AG09319 (cell line): ENCODE measurements at places on chromosomes 1 and 21.

DNA sequence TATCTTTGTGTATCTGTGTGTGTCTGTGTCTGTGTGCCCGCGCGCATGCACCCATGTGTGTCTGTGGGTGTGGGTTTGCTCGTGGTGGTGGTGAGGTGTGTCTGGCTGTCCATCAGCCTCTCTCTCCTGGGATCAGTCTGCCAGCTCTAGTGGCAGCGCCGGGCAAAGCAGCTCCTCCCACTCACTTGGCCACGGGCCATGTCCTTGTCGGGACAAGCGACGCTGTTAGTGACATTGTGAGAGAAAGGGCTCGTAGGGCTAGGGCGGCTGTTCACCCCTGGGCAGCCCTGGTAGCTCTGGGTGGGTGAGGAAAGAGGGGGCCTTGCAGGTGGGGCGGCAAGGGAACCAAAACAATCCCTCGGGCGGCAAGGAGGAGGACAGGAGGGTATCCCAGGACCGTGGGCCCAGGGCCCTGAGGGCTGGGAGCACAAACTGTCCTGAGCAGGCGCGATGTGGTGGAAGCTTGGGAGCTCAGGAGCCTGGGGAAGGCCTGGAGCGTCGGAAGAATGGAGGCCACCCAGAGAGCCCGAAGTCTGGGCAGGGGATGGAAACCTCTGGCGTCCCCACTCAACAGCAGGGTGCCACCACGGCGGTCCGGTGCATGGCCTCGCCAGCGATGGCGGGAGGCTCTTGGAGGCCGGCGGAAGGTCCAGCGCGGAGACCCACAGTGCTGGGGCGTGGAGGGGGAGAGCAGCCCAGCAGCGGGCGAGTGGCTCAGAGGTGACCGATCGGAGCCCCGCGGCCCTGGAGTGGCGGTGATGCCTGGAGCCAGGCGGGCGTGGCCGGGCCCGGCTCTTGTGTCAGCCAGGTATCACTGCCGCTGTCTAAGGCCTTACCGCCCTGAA is 140.5 kb downstream of the LIPI start:
- DNase-seq: no peak

- no peak for DNase-seq
Observed at GRCh38 chr1:193677874-193678273, 491.5 kb upstream of the B3GALT2 start.

GRCh38 chr1:205210756-205211168 is 740 bp downstream of the DSTYK start:
- DNase-seq: no peak

- no peak for DNase-seq
Observed at GRCh38 chr1:7303554-7304317, 467.4 kb upstream of the VAMP3 start.

GRCh38 chr1:58689167-58689566 is 10.7 kb downstream of the MYSM1 start:
- DNase-seq: no peak

DNA sequence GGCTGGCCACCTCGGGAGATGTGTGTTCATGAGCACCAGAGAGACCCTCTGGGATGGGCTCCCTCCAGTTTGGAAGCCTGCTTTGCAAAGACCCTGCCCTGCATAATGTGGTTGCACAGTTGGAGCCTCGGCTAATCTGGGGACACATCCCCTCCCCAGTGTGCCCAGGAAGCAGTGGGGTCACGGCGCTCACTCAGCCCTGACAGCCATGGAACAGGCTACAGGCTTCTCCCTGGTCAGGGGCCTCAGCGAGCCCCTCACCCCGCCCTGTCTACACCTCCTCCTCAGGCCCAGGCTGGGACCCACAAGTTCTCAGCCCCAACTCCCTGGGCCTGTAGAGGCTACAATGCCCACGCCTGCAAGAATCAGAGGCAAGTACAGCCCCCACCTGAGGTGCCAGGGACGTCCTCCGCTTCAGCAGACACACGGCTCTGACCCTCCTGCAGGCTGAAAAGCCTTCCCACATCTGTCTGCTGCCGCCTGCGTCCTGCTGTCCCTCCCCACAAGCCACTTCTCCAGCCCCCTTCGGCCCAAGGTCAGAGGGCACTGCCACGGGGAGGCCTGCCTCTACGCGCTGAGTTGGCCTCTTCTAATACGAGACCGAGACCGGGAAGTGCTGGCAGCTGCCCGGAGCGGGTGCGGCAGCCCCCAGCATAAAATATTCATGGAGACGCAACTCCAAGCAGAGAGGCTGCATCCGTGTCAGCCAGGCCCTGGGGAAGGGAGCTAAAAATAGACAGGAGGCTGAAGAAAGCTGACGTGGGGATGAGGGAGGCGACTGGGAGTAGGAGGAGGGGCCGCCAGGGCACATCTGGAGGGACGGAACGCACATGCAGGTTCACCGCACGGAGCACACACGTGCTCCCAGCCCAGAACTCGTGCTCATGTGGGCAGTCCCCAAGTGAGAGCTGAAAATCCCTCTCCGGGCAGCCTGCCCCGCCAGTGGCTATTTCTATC is 15.2 kb upstream of the GPR153 start:
- DNase-seq: peak; percentile 50

GRCh38 chr1:54002544-54003248 is 15.3 kb downstream of the LDLRAD1 start:
- no peak for DNase-seq

- DNase-seq: no peak
Observed at GRCh38 chr1:40844079-40844478, 18.1 kb downstream of the CITED4 start.

DNA sequence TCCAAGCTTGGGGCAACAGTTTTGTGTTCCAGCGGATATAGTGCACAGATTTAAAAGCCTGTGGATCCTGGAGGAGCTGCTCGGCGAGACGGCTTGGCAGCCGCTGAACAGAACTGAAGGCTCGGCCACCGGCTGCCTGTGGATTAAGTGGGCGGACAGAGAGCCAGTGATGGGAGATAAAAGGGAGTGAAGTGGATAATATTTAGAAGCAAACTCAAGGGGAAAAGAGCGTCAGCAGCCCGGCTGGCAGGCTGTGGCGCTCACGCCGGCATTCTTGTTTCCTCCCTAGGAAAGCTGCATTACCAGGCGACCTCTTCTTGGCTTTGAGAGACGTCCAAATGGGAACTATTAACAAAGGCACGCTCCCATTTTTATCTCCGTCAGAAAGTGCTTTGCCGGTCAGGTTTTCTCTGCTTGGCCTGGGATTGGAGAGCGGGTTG is 10.4 kb downstream of the TRABD2B start:
- no peak for DNase-seq

DNA sequence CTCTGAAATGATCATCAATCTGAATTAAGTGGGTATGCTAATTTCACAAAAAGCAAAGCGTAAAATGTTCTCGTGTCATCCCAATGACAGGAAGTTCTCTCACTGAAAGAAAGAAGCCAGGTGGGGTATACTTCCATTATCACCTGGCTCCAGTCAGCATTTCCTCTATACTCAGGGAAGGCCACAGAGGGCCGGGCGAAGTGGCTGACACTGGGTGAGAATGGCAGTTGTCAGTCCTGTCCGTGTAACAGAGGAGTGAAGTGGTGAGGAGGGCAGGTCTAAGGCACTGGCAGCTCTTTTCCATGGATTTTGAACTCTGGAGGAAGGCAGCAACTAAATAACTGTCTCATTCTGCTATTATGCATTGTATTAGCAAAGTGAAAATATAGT is 60.4 kb downstream of the CAPN2 start:
- DNase-seq: no peak

DNA sequence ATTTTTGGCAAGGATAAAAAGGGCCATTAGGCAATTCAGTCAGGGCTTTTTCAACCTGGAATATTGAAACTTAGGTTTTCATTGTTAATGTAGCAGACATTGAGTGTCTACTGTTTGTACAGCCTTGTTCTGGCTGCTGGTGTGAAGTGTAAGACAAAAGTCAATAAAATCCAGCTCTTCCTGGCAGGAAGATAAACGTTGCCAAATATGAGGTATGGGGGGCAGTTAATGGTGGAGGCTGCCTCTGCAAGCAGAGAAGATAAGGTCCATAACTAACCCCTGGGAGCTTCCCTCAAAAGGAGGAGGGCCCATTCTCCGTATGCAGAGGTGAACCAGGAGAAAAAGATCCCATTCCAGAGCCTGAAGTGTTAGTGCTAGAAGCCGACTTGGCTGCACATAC is 19.5 kb upstream of the SHE start:
- DNase-seq: no peak

- DNase-seq: no peak
Observed at GRCh38 chr1:214678386-214678785, 75.4 kb downstream of the CENPF start.

DNA sequence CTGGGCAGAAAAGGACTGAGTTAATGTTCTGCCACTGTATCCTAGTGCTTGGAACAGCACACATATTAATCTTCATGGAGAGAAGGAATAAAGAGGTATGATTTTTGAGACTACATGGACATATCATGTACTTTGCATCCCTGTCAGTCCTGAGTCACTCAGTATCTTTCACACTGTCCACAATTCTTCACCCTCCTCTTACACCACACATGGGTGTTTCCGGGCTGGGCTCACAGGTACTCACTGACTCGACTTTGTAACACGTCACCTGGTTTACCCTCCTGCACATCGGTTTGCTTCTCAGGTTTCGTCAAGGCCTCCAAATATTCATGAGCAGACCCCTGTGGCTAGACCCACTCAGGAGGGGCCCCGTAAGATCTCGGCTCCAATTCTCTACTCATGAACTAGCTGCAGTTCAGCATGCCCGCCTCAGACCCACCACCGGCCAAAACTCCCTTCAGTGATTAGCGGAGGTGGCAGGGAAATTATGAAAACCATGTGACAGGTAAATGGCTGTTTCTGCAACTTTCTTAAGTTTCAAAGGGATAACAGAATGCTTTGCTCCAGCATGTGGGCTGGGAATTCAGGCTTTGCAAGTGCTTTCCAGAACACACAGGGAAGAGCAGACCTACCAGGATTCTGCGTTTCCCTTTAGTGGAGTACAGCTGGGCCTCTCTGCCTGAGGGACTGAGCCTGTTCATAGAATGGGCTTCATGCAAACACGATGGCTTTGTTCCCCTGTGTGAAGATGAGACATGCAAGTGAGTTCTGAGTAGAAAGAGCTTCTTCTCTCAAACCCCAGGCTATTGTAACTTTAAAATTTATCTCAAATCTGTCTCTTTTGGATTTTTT is 31.3 kb upstream of the TRABD2B start:
- no peak for DNase-seq

- DNase-seq: no peak
Observed at GRCh38 chr21:29475329-29475728, 176.6 kb downstream of the BACH1 start.

GRCh38 chr1:109404838-109405237 is 7.1 kb upstream of the SORT1 start:
- DNase-seq: no peak

DNA sequence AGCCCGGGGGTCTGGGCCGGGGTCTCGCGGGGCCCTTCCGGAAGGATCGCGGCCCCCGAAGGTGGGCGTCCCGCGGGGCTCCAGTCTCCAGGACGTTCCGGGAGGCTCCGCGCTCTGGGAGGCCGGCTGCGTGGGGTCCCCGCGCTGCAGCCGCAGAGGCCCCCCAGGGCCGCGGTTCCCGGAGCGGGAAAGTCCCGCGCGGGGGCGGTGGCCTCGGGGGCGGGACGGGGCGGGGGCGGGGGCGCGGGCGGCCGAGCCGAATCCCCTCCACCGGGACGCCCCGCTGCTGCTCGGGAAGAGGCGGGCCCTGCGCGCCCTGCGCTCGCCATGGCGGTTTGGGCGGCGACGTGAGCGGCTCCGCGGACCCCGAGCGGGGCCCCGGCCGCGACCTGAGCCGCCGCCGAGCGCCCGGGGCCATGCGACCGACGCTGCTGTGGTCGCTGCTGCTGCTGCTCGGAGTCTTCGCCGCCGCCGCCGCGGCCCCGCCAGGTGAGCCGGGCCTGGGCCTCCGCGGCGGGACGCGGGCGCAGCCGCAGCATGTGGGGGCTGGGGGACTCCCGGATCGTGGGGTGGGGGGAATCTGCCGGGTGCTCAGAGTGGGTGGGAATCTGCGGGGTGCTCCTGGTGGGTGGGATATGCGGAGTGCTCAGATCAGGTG is at the start of gene IFNGR2:
Gene IFNGR2, plus strand, starts transcription at position 286 of the 658 bp plus-strand sequence. Its CDS starts 131 bp downstream, at position 417.
- no peak for DNase-seq

DNA sequence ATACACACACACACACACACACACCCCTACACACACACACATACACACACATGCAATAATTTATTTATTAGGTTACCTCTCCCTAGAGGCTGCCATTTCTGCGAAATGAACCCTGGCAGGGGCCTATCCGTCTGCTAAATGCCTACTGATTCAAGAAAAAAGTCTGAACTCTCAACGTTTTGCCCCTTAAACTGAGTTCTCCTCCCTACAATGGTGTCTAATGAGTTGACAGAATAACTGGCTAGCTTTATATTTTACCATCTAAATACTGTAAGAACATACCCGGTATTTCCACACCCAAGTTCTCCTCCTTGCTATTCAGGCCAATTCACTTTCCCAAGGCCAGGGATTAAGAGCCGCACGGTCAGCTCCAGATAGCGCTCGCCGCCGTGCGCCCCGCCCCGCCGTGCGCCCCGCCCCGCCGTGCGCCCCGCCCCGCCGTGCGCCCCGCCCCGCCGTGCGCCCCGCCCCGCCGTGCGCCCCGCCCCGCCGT is 339 bp upstream of the RNPC3 start:
- peak; percentile 27 for DNase-seq

DNA sequence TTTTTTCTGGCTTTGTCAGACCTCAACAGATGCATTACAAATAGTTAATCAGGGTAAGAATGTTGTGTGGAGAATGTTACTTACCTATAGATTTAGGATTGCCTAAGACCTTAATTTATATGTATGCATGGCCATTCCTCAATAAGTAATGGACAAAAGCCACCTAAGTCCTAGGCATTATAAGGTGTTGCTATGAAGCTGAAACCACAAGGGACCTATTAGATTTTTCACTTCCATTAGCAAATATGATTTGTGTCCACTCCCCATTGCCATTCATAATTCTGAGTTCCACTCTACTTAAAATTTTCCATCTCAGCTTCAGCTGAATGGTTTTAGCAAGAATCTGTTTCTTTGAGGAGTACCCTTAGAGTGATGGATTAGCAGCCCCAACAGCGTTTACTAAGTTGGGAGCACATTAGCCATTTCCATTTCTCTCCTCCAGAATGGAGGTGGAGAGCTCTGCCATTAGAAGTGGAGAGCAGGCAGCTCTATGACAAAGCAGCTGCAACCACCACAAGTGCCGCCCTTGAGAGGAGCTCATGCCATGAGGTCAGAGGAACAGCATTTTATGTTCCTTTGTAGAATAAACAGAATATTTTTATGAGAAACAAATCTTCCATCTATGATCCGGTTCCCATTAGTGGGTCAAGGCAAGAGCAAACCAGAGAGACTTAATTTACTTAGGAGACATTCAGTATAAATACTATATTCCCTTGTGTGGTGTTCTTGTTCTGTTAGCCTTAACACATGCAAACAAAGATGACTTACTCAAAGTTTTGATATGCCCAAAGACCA is 28.9 kb upstream of the C1orf87 start:
- no peak for DNase-seq

- no peak for DNase-seq
Observed at GRCh38 chr1:89630048-89630447, 2.9 kb upstream of the LRRC8C start.

GRCh38 chr1:198122693-198123092 is 34.1 kb upstream of the NEK7 start:
- no peak for DNase-seq

- DNase-seq: no peak
Observed at GRCh38 chr1:235112297-235113182, 16.1 kb downstream of the TOMM20 start.

GRCh38 chr1:42484382-42484781 is 21.3 kb downstream of the CCDC30 start:
- peak; percentile 28 for DNase-seq

- DNase-seq: no peak
Observed at GRCh38 chr1:172487550-172487949, 43.7 kb upstream of the PIGC start.

GRCh38 chr1:51950701-51951100 is 39.8 kb downstream of the RAB3B start:
- DNase-seq: no peak
